ENCODE measurements at places on chromosomes 7 and 10.

GRCh38 chr10:133038036-133038823 is 49.5 kb upstream of the ADGRA1 start:
- DNase-seq, result no peak

GRCh38 chr7:29229066-29229465 is 34.5 kb downstream of the CHN2 start:
- DNase-seq, result no peak

- DNase-seq, result no peak
Measured at GRCh38 chr10:77441353-77442166, 196.0 kb downstream of the KCNMA1 start.

DNA sequence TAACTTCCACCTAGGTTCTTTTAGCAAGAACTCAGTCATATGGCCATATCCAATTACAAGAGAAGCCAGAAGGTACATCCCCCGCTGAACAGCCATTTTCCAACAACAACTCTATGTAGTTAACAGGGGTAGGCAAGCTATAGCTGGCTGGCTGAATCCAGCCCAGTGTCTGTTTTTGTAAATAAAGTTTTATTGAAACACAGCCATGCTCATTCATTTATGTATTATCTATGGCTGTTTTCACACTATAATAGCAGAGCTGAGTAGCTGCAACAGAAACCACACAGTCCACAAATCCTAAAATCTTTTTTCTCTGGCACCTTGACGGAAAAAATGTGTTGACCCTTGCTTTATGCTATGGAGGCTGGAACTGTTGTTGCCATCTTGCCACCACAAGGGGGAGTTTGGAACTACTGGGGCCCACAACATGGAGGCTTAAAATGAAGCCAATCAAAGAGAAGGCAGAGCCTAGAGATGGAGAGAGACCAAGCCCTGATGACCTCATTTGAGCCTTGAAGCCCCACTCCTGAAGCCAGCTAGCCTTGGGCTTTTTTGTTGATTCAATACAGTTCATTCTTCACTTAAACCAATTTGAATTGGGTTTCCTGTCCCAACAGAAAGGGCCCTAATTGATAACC is 33.3 kb upstream of the XPNPEP1 start:
- DNase-seq, result no peak

DNA sequence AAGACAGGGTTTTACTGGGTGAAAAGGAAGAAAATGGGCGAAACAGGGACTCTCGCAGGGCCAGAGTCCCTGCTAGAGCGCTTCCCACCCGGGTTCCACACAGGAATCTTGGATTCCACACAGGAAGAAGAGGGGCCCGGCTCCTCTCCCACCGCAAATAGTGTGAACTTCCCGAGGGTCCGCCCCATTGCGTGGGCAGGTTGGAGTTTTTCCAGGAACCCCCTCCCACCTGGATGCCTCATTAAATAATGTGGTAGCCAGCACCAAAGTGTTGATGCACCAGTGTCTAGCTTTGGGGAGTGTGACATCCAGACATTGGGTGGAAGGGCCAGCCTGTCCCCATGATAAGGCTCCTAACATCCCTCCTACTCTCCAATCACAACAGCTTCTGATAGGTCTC is 330.3 kb upstream of the ZNF32 start:
- no peak for DNase-seq

- no peak for DNase-seq
Measured at GRCh38 chr7:35805876-35806275, 5.0 kb downstream of the SEPTIN7 start.

- no peak for DNase-seq
Measured at GRCh38 chr7:152556013-152556755, 119.8 kb downstream of the XRCC2 start.

- no peak for DNase-seq
Measured at GRCh38 chr10:94192974-94193373, 169.8 kb downstream of the NOC3L start.

- DNase-seq, result no peak
Measured at GRCh38 chr10:120423431-120424197, 33.4 kb upstream of the PLPP4 start.

DNA sequence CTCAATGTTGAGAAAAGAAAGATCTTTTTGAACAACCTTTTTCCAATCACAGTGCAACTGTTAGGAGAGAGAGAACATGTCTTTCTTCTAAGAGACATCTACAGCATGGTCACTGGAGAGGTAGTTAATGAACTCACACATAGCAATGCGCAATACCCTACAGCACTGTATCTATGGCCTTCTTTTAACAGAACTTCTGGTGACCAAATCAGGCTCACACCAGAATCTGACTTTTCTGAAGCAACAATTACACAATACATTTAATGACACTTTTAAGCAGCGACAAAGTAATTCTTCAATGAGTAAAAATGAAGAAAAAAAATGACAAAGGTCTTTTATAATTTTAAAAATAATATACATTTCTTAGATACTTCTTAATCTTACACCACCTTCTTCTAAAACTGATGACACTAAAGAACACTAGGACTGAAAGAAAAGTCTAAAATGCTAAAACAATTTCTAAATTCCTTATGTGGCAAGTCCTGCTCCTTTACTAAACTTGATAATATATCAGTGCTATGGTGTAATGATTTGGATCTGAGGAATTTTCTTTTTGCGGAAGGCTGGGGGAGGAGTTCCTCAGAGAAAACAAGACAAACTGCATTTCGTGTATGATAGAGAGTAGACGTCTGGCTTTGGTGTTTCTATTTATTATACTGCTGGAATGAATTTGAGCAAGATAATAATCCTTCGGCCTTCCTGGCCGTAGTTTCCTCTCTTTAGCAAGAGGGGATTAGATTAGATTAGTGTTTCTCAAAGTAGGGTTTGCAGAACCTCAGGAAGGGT is 166.3 kb downstream of the ZNF438 start:
- DNase-seq, result peak; percentile 25

GRCh38 chr10:89853781-89854191 is 152.4 kb downstream of the KIF20B start:
- no peak for DNase-seq

DNA sequence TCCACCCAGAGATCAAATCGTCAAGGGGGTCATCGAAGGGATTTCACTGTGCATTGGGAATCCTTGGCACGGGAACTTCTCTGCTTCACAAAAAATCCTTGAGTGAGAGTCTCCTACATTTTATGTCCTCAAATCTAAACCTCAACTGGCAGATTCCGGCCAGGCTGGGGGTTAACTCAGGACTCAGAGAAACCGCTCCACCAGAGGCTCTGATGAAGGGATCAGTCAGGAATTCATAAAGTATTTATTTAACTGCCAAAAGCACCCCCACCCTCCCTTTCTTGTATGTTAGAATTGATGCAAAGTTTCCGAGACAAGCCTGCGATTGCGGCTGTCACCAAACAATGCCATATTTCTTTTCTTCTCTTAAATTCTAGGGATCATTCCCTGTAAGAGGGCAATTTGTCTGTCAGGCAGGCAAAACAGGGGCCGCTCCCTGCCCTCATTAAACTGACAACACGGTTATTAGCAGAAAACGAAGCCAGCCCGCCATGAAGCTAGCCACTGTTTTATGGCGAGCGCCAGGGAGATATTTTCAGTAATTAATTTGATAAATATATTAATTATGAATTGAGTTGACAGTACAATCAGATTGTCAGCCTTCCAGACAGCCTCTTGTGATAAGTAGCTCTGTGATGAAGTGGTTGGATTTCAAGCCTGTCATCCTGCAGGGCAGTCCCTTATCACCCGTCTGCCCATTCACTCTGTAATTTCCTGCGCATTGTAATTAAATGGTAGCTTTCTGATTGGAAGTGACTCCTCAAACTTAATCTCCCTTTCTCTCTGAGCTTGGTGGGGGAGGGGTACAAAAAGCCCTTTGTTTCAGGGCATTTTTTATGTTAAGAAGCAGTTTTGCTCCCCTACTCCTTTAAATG is 153.0 kb upstream of the GPR26 start:
- no peak for DNase-seq

DNA sequence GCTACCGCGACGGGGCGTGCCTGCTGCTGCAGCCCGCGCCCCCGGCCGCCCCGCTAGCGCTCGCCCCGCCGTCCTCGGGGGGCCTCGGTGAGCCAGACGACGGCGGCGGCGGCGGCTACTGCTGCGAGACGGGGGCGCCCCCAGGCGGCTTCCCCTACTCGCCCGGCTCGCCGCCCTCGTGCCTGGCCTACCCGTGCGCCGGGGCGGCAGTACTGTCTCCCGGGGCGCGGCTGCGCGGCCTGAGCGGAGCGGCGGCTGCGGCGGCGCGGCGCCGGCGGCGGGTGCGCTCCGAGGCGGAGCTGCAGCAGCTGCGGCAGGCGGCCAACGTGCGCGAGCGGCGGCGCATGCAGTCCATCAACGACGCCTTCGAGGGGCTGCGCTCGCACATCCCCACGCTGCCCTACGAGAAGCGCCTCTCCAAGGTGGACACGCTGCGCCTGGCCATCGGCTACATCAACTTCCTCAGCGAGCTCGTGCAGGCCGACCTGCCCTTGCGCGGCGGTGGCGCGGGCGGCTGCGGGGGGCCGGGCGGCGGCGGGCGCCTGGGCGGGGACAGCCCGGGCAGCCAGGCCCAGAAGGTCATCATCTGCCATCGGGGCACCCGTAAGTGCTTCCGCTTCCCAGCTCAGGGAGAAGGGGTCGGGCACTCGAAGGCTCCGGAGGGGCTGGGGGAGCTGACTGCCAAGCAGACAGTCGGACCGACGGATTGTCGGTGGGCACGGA is 761 bp downstream of the PTF1A start:
- DNase-seq, result no peak

- no peak for DNase-seq
Measured at GRCh38 chr10:6056411-6057135, 5.6 kb downstream of the IL2RA start.

DNA sequence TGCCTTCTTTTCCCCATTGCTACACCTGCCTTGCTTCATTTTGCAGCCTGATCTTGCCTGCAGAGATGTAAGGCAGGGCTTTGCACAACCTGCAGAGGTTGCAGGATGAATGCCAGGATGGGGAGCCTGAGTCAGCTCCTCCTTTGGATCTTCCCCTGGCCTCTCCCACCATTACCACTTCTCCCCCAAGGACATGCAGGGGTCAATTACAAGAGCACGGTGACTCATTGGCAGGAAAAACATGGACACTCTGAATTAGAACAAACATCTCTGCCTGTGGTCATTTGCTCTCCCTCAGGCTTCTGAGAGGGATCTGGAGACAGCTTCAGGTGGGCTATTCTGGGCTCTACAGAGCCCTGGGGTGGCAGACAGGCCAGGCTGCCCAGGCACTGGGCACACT is 89.2 kb downstream of the HERPUD2 start:
- peak; percentile 14 for DNase-seq

DNA sequence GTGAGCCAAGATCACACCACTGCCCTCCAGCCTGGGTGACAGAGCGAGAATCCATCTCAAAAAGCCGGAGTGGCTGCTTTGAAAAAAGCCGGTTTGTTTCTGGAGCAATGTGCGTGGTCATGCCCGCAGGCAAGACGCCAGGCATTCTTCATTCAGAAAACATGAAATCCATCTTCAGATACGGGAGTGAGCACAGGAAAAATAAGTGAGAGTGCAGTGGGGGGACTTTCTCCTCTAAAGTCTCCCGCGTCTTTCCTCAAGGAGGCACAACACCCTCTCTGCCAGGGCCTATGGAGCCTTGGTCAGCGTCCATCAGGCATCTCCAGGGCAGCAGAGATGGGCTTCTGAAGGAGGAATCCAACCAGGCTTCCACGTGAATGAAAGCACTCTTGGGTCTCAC is 62.3 kb upstream of the DGKI start:
- DNase-seq, result no peak

DNA sequence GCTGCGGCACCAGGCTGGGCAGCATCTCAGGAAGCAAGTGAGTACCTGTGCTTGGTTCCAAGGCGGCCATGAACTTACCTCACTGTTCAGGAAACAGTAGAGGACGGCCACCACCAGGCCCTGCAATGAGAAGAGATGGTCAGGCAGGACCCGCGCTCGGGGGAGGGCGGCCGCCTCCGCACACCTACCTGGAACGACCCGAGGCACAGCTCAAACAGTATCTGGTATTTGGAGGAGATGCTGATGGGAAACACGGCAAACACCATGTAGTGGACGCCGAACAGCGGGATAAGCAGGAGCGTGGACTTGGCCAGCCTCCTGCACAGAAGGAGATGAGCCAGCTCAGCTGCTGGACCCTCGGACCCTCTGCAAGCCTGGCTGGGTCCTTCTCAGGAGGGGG is 112.9 kb downstream of the VIPR2 start:
- DNase-seq, result no peak

DNA sequence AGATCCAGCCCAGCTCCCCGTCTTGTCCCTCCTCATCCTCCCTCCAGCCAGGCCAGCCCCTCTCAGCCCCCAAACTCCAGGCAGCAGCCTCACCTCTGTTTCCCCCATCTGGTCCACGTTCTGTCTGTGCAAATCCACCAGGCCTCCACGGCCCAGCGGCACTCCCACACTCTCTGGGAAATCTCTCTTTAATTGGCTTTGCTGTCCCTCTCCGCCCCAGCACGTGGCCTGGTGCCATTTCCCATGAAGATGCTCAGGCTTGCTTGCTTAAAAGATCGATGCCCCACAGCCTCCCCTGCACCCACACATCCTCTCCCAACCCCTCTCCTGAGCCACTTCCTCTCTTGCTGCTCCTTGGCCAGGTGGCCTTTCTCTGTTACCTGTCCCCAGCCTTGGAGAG is 39.3 kb downstream of the PRF1 start:
- no peak for DNase-seq

- no peak for DNase-seq
Measured at GRCh38 chr7:110835218-110835617, 255.7 kb upstream of the LRRN3 start.

- no peak for DNase-seq
Measured at GRCh38 chr7:8250547-8250946, 11.4 kb downstream of the ICA1 start.

DNA sequence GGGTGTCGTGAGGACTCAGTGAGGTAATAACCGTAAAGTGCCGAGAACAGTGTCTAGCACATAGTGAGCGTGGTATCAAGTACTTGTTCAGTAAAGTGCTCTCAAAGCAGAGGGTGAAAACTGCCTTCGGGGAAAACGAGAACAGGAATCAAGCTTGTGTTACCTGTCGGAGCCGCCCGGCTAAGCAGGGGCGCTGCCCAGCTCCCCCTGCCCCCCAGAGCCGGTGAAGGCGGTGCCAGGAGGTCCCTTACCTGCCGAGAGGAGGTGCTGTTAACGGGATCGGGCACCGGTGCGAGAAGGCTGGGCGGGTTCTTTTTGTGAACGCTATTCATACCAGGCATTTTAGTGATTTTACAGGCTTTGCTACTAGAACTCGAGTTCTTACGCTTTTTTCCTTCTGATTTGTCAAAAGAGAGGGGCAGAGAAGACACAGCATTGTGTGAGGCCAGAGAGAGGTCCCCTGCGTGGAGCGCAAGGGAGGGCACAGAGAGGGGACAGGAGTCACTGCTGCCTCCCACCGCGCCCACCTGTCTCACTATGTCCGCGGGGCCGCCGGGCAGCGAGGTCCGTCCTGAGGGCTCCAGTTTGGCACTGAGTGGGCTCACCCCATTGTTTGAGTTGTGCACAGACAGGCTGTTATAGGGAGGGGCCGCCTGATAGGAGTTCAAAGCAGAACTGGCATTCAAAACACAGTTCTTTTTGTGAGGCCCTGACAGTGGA is 32.5 kb upstream of the EFCAB10 start:
- DNase-seq, result no peak

DNA sequence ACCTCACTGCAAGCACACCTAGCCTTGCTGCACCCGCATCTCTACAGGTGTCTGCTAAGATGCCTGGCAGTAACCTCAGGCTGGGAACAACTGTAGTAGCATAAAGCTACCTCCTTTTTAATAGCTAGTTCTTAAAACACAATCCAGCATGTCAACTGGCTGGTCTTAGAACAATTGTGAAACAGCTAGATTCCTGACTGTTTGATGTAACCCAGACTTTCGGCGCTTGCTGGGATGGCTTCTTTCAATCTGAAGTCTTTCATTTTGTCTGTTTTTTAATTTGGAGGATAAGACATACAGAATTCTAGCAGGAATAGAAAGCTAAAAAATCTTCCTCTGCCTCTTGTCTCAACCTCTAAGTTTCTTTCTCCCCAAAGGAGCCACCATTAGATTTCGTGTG is 59.8 kb downstream of the GSDME start:
- DNase-seq, result no peak
